Activated CD8-positive, alpha-beta T cell treated with anti-CD3 and anti-CD28 coated beads for 36 hours (primary cell): ENCODE measurements at places on chromosomes 11 and 22. TPM values are rescaled to one million over a fixed set of nuclear protein-coding genes. Genes with fewer than 3 reads are reported as not detected.

FERMT3 gene
- total RNA-seq: 214 TPM

MS4A6A gene
- not detected for total RNA-seq

UCP2 gene
- total RNA-seq: 252 TPM

ACR gene
- not detected for total RNA-seq

LDHAL6A gene
- not detected for total RNA-seq

ELF5 gene
- not detected for total RNA-seq

C22orf42 gene
- not detected for total RNA-seq

ISX gene
- total RNA-seq: not detected

SLC22A8 gene
- not detected for total RNA-seq

PRSS23 gene
- total RNA-seq: 2.3 TPM

OR4S1 gene
- not detected for total RNA-seq

HTR3B gene
- total RNA-seq: not detected

IGF2 gene
- 8.2 TPM for total RNA-seq

TCN2 gene
- total RNA-seq: 0.16 TPM

RDX gene
- 37.8 TPM for total RNA-seq

OR52N4 gene
- 0.47 TPM for total RNA-seq

NAA40 gene
- total RNA-seq: 20.5 TPM

TRIM49 gene
- not detected for total RNA-seq

MYOD1 gene
- total RNA-seq: not detected

TEX12 gene
- total RNA-seq: not detected

YAP1 gene
- total RNA-seq: not detected

CCDC188 gene
- total RNA-seq: not detected

CD248 gene
- total RNA-seq: 16.3 TPM

SHISA8 gene
- total RNA-seq: 2.7 TPM

HBG2 gene
- not detected for total RNA-seq

MEI1 gene
- 28.4 TPM for total RNA-seq

SPTBN2 gene
- total RNA-seq: 1.4 TPM

MRGPRX4 gene
- total RNA-seq: not detected

FAM227A gene
- total RNA-seq: 0.74 TPM

FGF3 gene
- total RNA-seq: not detected

RAG2 gene
- not detected for total RNA-seq

KRTAP5-9 gene
- total RNA-seq: not detected

GAS2 gene
- total RNA-seq: 2.6 TPM

CEND1 gene
- 0.20 TPM for total RNA-seq

SPDYC gene
- total RNA-seq: not detected

STX3 gene
- total RNA-seq: 8.3 TPM

TSPAN32 gene
- total RNA-seq: 4.9 TPM

OR8D1 gene
- total RNA-seq: not detected

OR52E8 gene
- total RNA-seq: not detected

P2RX6 gene
- total RNA-seq: 0.25 TPM

MS4A3 gene
- total RNA-seq: not detected
